ENCODE measurements at places on chromosomes 6 and 20.

- DNase-seq = no peak
Observed at GRCh38 chr6:25927756-25928216, 2.7 kb downstream of the SLC17A2 start.

GRCh38 chr6:149438855-149439254 is 38.8 kb downstream of the SUMO4 start:
- no peak for DNase-seq

DNA sequence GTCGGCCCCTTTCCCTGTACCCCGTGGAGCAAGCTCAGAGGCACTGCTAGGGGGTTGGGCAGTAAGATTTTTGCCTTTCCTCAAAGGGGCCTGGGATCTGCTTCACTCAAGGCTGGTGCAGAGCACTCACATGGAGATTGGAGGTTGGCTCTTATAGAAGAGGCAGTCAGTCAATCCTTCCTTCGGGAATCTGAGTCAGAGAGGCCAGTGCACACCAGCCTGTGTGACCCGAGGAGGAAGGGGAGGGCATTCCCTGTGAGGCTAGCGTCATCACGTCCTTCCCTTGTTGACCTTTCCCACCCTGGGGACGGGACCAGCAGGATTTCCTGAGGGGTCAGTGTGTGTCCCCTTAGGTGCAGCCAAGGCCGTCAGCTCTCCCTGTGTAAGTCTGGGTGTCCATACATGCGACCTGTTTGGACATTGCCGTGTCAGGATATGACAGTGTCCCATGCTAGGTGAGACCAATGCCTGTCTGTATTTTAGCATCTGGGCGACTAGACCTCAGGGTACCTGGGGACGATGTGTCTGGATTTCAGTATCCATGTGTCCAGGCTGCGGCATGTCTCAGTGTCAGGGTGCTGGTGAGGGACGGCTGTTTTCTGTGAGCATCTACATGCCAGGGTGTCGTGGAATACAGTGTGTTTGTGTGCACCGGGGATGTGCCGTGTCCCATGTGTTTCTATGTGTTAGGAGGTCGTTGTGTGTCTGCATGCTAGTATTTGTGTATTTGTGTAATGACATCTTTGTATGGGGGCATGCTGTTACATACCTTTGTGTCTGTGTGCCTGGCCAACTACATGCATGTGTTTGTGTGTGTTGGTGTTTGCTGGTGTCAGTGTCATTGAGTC is 2.8 kb upstream of the ZNF512B start:
- DNase-seq = no peak

DNA sequence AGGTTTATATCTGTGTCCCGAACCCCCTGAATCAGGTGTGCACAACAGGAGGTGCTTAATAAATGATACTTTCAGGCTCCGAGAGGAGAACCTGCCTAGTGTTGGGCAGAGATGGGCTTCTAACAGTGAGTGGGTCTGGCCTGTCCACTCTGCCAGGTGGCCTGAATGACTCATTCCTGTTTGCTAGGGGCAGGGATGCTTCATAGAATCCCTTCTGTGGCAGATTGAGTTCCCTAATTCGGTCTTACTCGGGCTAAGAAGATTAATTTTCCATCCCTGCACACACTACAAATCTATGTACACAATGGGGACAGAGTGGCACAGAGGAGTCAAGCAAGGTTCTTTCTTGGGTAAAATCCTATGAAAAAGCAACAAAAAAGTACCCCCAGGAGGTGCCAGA is 19.8 kb downstream of the SDC4 start:
- DNase-seq = no peak

DNA sequence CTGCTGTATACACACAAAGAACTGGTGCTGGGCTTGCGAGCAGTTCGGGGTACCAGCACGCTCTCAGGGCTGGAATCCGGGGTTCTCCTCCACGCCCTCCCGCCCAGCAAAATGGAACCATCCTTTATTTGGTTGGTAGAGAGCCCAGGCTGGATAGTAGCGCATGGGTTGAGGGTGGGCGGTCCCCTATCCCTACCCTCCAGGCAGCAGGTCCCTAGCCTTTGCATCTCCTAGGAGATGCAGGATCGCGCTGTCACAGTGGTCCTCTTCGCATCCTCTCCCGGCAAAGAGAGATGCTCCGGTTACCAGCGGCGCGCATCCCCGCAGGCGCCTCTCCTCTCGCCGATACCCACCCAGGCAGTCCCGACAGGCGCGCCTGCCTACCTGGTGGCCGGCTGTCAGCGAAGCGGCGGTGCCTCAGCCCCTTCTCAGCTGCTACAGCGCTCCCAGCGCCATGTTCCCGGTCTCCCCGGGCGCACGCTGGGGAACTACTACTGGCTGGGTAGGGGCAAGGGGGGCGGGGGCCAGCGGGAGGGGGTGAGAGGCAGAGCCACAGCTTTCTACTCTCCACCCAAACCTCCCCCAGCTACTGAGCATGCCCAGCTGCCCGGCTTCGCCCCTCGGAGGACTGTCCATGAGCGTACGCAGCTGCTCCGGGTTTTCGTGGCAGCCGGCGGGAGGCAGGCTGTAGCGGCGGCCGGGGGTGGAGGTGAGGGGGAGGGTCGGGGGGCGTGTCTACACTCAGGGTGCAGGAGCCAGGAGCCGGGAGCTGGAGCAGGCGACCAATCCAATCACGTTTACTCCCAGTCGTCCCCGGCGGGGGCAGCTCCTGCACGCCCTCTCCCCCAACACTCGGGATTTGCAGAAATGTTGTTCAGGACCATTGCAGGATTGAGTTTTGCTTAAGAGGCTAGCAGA is at the start of gene PAK5:
TSS of gene PAK5 (minus strand) at position 699 of the 918 bp plus-strand sequence. CDS start 194,748 bp downstream, outside the sequence.
- no peak for DNase-seq

All from activated CD4-positive, alpha-beta T cell treated with anti-CD3 and anti-CD28 coated beads for 4 hours (primary cell).